ENCODE measurements at places on chromosomes 6 and 20. TPM values are rescaled to one million over a fixed set of nuclear protein-coding genes. Genes with fewer than 3 reads are reported as not detected.

Gene DOK5
- total RNA-seq, result 0.18 TPM

Gene CST7
- total RNA-seq, result not detected

Gene MRPL14
- total RNA-seq, result 82.0 TPM

Gene SLC22A7
- total RNA-seq, result not detected

Gene UTRN
- 122 TPM for total RNA-seq

Gene CD93
- total RNA-seq, result 0.10 TPM

Gene RAET1G
- total RNA-seq, result 1.2 TPM

Gene MTFR2
- total RNA-seq, result 12.8 TPM

Gene DNAJC5
- 59.5 TPM for total RNA-seq

Gene ATP6V1G2
- 0.98 TPM for total RNA-seq
